Naive thymus-derived CD8-positive, alpha-beta T cell (primary cell): ENCODE measurements at places on chromosomes 1 and 21. TPM values are rescaled to one million over a fixed set of nuclear protein-coding genes. Genes with fewer than 3 reads are reported as not detected.

DNA sequence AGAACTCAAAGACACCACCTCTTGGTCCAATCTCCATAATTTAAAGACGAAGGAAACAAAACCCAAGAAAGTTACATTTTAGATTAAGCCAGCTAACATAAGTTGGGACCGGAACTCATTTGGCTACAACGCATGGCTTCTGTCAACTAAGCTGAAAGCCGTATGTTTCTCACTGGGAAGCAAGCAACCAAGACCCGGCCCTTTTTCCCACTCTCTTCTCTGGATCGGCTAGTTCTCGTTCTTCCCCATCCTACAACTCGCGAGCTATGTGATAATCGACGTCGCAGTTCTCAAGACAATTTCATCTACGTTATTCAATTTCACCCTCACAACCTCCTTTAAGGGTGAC is 601 bp downstream of the CCT8 start:
- peak overlapping the region; percentile 97 for H3K27ac ChIP-seq

SFN gene
- 0.38 TPM for total RNA-seq

DNA sequence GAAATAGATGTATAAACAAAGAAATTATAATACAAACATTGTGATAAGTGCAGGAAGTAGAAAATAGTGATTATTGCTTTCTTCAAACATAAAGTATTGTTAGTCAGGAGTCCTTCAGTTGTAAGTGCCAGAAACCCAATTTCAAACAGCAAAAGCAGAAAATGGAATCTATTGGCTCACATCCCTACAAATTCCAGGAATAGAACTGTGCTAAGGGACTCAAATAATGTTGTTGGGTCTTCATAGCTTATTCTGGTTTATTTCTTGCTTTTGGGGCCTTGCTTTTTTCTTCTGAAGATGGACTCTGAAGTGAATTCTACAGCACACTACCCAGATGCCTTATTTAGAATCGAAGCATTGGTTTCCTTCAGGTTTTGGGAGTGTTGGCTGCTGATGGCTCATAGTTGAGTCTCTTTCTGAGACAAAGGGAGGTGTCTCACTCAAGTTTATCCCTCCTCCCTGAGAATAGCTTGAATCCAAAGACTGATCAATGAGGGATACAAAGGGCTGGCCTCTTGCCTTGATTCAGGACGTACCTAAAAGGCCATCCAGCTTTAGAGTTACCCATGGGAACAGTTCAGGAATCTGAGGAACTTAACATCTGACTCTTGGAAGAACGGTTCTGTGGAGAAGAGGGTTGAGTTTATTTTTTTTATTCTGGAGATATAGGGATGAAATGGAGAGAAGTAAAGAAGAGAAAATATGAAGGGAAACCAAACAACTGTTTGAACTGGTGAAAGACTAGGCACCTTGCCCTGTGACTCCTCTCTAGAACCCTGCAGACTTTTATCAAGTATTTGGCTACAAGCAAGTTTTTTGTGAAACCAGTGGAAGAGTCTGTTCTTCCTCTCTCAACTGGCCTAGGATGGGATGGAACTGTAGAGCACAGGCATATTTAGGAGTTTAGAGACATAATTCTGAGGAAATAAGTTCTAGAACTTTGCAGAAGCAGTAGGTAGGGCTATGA is 39.0 kb upstream of the ATG4C start:
- no peak overlapping the region for H3K27ac ChIP-seq
- H3K36me3 ChIP-seq = no peaks in the 10 kb centered on the region
- no peaks in the 10 kb centered on the region for H3K4me1 ChIP-seq
- no peak overlapping the region for H3K4me3 ChIP-seq

TSTD1 gene
- 100 TPM for total RNA-seq

- H3K27ac ChIP-seq = no peak overlapping the region
- no peaks in the 10 kb centered on the region for H3K4me1 ChIP-seq
- H3K36me3 ChIP-seq = no peaks in the 10 kb centered on the region
- DNase-seq = no peak
- H3K27me3 ChIP-seq = peaks cover 25% of the 10 kb centered on the region
Measured at GRCh38 chr21:32867597-32867996, 96.0 kb upstream of the PAXBP1 start.

CRYAA gene
- not detected for total RNA-seq

GRCh38 chr1:235648954-235649367 is 623 bp downstream of the GNG4 start:
- H3K4me1 ChIP-seq = peaks cover 17% of the 10 kb centered on the region
- DNase-seq = peak; percentile 46
- peak overlapping the region; percentile 90 for H3K4me3 ChIP-seq
- H3K27ac ChIP-seq = no peak overlapping the region

DNA sequence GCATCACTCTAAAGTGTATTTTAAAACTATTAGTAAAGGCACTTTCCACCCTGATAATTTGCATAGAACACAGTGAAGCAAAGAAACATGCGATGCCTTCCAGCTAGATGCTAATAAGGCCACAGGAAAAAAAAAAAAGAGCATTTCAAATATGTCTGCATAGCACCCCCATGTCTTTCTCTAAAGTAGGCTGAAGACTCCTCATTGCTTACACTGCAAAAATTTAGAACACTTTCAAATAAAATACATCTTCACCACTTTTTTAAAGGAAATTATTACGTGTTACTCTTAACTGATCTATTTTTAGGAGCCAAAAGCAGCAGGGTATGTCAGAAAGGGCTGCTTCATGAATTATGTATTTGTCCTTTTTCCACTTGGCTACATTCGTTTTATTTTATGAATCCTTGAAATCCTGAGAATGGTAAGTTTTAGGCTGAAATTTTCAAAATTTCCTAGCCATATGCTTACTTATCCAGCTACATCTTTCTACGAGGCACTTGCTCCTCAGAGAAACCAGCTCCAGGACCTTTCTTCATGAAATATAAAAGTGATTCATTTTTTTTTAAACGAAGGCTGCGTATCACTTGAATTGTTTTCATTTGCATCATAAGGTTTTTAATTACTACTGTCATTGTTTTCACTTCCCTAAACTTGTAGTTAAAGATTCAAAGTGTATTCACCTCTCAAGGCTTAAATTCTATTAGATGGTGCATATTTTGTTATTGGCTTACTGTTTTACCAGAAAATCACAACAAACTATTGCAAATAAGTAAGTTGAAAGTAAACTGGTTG is 513.0 kb downstream of the PTPRC start:
- H3K27me3 ChIP-seq = no peaks in the 10 kb centered on the region
- H3K4me1 ChIP-seq = no peaks in the 10 kb centered on the region
- no peaks in the 10 kb centered on the region for H3K36me3 ChIP-seq

DNA sequence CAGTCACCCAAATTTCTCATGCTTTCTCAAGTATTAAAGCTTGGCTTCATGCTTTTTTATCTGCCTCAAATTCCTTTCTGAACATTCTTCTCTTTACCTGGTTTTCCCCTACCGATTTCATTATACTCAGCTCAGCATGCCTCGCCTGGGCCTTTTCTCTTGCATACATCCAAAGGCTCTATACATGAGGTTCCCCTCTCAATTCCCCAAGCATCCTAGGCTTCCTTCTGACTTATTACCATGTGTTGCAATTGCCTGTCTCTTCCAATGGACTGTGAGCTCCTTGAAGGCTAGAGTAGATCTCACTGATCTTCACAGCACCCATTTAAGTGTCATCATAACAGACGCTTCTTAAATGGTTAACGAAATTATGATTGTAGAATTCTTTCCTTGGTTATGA is 24.1 kb upstream of the CYP4A22 start:
- no peak overlapping the region for H3K27ac ChIP-seq
- no peak for DNase-seq
- peaks cover 31% of the 10 kb centered on the region for H3K27me3 ChIP-seq
- H3K4me1 ChIP-seq = no peaks in the 10 kb centered on the region
- H3K36me3 ChIP-seq = no peaks in the 10 kb centered on the region

GRCh38 chr1:187010571-187011309 is 182.0 kb downstream of the PLA2G4A start:
- no peaks in the 10 kb centered on the region for H3K27me3 ChIP-seq
- H3K4me3 ChIP-seq = no peak overlapping the region

ADORA1 gene
- total RNA-seq = not detected
